ENCODE measurements at places on chromosomes 12 and 14.

DNA sequence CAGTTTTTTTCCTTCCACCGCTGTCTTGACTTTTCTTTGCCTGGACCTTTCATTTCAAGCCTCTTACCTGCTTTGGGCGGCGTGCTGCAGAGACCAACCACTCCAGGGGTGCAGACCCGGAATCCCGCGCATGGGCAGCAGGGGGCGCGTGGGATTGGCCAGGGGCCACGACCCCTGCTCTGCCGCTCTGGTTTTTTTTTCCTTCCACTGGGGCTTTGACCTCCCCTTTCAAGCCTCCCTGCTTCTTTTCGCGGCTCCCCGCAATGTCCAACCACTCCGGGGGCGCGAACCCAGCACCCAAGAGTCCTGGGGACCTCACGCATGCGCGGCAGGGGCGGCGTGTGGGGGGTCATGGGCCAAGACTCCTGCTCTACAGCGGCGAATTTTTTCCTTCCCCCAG lies 325.1 kb downstream of the ALG10 start:
- DNase-seq = no peak

GRCh38 chr12:44247588-44247987 lies 411.7 kb downstream of the TMEM117 start:
- DNase-seq = no peak

DNA sequence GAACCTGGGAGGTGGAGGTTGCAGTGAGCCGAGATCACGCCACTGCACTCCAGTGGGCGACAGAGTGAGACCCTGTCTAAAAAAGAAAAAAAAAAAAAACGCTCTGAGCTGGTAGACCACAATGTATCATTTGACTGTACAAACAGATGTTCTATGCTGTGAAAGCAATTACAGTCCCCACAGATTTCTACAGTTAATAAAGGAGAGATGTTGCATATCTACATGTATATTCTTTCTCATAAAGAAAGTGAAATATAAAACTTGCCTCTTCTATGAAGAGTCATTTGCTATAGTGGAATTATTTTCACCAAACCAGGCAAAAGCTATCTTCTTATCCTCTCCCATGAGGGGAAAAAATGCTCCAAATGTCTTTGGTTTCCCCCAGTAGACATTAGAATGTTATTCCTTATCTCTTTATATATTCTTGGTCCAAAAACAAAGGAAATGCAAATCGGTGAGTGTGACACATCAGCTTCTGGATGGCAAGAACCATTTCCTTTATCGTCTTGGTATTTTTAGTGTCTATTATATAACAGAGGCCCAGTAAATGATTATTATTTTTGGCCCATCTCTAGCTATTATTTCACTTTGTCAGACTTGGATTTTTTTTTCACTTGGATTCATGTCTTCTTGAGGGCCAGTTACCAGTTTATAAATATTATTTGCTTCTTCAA lies 230.4 kb downstream of the SSPN start:
- DNase-seq = no peak

- DNase-seq = no peak
Observed at GRCh38 chr12:98224584-98225221, 290.7 kb upstream of the TMPO start.

DNA sequence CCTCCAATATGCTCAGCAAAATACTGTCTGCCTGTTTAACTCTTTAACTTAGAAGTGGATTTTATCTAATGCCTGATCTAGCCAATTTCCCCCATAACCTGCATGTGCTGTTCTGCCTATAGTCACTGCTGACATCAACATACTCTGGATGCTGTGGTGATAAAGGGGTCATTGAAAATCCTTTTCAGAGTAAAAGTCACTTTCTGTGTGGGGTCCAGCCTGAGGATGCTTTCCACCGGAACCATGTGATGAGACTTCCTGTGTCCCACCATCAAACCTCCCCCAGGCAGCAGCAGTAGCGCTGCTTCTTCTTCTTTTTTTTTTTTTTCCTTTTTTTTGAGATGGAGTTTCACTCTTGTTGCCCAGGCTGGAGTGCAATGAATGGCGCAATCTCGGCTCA lies 607.0 kb downstream of the BCL11B start:
- no peak for DNase-seq

- DNase-seq = no peak
Observed at GRCh38 chr12:32839828-32840227, 56.7 kb downstream of the PKP2 start.

DNA sequence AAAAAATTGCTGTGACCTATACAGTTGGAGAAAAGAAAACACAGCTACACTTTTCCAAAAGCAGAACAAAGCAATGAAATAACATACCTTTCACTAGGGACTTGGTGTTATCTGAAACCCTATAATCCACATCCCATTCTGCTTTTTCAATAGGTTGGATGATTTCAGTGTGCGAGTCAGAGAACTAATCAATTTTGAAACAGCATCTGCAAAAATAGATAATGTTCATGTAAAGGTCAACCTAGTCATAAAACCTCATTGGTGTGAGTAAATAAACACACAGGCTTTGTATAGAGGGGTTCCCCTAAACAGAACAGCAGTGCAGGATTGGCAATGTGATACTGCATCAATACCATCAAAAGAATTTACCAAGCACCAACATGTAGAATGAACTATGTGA lies 173.0 kb upstream of the G2E3 start:
- no peak for DNase-seq

- no peak for DNase-seq
Observed at GRCh38 chr14:101062601-101063000, 159.1 kb upstream of the RTL1 start.

DNA sequence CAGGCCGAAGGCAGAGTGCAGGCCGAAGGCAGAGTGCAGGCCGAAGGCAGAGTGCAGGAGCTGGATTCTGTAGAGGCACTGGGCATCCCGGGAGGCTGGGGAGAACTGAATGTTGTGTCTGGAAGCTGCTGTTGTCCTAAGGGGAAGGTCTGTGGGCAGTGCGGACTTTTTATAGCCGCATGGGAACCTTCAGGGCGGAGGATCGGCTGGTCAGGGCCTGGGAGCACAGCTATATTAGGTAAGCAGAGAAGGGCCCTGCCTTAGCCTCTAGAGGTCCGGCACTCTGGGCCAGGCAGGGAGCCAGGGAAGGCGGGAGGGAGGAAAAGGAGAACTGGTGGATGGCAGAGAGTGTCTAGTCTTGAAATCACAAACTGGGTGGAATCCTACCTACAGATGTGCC lies 14.2 kb downstream of the CABP1 start:
- no peak for DNase-seq

DNA sequence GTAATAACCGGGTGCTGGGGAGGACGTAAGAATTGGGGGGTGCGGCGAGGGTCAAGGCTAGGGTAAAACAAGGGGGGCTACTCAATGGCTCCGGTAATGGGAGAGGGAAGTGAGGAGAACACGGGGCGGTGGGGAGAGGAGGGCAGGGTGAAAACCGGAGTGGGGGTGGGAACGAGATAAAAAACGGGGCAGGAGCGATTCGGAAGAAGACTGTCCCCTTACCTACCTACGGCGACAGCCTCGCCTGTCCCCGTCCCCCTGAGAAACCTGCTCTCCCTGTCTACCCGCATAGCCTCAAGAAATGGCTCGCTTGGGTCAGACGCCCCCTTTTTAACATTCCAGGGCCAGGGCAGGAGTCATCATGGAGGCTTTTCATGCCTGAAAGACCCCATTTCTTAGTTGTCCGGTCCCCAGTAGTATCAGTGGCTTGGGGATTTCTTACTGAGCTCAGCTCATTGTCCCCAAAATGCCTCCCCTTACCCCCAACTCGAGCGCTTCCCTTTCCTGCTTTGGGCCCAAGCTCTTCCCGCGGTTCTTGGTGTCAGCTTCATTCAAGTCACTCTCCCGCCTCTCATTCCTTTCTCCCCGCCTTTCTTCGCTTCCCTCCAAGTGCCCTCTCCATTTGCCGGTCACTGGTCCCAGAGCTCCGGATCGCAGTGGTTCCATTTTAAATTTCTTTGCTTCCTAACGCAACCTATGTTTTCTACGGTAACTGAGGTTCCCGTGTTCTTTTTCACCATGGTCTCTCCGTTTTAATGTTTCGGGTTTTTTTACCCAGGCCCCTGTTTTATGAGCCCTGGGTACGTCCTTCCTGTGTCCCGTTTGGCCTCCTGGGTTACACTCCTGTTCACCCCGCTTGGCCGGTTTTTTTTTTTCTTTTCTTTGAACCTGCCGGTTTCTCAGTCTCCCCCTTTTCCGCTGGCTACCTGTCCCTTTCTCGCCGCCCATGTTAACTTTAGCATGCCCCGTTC lies 1.2 kb upstream of the WSB2 start:
- DNase-seq = peak; percentile 71

DNA sequence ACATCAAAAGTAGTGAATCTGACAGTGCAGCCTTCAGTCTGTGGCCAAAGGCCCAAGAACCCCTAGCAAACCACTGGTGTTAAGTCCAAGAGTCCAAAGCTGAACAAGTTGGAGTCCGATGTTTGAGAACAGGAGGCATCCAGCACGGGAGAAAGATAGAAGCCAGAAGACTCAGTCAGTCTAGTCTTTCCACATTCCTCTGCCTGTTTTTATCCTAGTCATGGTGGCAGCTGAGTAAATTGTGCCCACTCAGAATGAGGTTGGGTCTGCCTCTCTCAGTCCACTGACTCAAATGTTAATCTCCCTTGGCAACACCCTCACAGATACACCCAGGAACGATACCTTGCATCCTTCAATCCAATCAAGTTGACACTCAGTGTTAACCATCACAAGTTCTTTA lies 1255.4 kb downstream of the LRFN5 start:
- no peak for DNase-seq

DNA sequence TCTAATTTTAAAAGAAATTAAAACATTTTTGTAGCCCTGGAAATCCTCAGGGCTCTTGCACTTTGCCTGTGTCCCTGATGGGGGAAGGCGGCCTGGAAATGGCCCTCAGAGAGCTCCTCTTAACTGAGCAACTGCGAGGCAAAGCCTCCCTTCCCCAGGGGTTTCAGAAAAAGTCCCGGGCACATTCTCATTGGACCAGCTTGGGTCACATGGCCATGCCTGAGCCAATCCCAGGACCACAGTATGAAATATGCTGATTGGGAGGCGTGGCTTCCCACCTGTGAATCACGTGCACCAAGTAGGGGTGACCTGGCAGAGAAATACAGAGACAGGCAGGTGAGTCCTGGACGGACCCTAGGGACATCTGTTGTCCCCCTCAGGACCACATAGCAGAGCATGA lies 90.4 kb upstream of the SFSWAP start:
- no peak for DNase-seq

DNA sequence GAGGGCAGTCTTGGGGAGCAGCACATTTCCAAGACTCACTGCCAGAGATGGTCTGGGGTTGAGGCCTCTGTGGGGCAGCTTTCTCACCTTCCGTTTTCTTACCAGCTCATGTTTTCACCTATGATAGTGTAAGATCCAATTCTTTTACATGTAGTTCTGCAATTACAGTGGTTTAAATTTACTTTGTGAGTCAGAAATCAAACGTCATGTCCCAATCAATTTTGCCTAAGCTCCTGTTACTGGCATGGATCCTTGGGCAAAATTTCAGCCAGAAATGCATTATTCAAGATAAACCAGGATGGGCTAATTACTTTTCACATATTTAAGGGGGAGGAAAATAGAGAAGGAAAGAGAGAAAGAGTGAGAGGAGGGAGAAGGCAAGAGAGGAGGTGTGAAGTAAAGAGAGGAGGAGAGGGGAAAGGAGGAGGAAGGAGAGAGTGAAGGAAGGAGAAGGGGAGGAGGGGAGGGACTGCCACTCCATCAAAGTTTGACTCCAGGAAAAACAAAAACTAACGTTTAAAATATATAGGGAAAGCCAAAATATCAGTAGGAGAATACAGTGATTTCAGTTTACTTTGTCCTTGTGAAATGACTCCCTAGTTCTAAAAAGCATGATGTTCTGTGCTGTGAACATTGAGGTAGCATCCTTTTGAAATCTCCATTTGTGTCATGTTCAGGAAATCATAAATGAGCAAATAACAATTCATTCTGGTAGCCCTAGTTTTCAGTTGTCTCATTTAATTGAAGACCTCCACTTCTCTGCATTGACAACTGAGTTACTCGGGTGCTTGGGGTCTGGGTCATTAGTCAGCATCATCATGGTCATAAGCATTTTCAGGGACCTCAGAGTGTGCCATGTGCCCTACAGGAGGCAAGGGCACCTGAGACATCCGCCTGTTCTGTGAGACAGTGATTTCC lies 3.0 kb downstream of the BMAL2 start:
- no peak for DNase-seq

DNA sequence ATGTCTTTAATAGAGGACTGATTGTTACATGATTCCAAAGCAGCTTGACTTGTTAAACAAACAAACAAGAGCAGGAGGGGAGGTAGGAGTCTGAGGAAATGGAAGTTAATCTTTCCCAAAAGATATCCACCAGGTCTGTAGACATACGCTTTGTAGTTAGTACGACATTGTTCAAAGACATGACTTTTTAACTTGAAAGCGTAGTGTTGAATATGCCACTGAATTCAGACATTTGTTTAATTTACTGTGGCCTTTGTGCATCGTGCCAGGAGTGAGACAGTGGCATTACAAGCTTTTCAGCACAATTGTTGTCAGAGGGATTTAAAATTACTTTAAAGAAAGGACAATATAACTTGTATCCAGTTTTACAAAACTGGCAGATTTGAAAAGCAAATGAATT lies 53.0 kb downstream of the SAV1 start:
- DNase-seq = no peak

- no peak for DNase-seq
Observed at GRCh38 chr12:40829738-40830144, 137.5 kb downstream of the CNTN1 start.

DNA sequence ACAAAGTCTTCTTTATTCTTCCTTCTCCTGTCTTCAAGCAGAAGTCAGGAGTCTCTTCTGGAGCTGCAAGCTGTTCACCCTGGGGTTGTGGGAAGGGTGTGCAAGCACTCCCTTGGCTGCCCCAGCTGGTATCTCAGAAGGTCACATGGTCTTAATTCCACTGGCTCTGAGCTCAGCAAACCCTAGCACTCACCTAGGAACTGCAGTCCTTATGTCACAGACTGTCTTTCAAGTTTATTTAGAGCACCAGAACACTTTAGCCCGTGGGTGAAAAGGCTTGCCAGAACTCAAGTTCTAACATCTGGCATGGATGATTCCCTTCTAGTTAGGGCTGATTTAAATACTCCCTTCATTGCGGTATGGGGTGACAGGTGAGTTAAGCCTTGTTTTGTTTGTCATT lies 379.0 kb downstream of the CCER1 start:
- DNase-seq = no peak

DNA sequence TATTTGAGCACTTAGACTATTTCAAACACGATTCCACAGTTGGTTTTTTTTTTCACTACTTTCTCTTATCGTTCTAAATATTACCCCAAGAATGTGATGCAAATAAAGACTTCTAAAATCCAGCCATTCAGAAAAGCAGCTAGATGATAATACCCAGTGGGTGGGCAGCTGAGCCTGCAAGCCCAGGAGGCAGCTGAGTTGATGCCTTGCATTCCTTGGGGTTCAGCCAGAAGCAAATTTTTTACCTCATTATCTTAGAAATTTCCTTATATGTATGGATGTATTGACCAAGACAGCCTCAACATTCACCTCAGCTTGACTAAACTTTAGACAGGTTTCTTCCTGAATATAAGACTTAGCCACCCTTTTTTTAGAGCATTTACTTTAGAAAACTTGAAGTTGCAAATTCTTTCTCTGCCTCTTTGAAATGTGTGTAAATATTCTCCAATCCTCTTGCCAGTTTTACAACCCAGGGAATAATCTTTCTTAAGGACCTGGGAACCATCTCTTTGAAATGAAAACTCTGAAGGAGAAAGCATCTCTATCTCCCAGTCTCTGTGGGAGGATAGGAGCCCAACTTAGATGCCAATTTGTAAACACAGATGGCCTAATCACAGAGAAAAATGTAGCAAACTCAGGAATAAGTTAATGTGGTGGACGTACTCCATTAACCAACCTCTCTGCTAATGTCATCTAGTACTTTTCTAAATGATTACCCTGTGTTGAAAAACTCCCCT lies 52.2 kb upstream of the ANP32D start:
- no peak for DNase-seq
